GM13977 (cell line): ENCODE measurements at places on chromosomes 11 and 22.
A peak's percentile ranks its signal among the peaks of the same experiment; 100 is the strongest.

DNA sequence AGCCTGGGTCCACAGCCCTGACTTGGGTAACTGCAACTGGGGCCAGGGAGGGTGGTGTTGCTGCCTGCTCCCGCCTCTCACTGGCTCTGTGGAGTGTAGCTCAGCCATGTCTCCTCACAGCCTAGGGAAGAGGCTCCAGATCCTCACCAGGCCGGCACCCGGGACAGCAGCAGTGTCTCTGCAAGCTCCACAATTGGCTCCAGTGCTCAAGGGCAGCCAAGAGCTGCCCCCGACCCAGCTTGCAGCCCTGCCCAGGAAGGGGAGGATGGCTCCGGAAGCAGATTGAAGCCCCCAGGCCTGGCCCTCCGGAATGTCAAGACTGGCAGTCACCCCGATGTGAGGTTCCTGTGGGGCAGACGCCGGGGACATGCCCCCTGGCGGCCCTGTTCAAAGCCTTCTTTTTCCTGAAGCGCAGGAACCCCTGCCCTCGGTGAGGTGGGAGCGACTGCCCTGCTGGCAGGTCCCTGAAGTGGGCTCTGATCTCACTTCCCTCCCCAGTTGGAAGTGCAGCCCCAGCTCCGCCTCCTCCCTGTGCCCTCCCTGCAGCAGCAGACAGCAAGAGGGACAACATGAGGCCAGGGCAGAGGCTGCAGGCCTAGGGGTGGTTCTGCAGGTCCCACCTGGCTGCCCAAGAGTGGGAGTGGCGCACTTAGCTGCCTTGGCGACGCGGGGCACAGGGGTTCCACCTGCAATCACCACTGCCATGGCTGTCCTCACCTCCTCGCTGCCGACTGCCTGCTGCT lies 816.2 kb upstream of the LUZP2 start:
- DNase-seq, result no peak

GRCh38 chr22:29328566-29329500 lies 13.3 kb upstream of the RASL10A start:
- DNase-seq, result no peak

DNA sequence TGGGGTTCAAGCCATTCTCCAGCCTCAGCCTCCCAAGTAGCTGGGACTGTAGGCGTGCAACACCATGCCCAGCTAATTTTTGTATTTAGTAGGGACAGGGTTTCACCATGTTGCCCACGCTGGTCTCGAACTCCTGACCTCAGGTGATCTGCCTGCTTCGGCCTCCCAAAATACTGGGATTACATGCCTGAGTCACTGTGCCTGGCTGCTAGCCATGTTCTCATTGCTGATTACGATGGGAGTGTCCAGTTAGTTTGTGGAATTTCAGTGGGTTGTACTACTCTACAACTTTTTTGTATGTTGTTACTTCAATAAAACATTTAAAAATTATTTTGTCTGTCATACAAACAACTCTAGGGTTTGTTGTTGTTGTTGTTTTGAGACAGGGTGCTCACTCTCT lies 4.8 kb upstream of the VPS11 start:
- DNase-seq, result no peak

GRCh38 chr11:24697522-24698111 lies 200.8 kb downstream of the LUZP2 start:
- no peak for DNase-seq

DNA sequence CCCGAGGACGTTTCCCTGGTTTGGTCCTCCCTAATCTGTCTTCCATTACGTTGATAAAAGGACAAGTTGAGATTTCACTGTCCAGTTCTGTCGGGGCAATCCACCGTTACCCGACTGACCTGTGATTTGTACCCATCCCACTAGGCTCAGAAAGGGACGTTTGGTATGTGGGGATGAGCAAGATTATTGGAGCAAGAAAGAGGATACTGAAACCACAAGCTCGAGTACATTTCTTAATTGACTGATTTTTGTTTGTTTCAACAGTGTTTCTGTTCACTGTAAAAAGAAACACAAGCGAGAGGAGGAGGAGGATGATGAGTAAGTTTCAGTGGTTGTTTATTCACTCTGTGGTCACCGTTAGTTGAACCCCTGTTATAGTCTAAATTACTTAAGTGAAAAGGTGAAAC lies 969 bp downstream of the CCDC117 start:
- peak; percentile 69 for DNase-seq

DNA sequence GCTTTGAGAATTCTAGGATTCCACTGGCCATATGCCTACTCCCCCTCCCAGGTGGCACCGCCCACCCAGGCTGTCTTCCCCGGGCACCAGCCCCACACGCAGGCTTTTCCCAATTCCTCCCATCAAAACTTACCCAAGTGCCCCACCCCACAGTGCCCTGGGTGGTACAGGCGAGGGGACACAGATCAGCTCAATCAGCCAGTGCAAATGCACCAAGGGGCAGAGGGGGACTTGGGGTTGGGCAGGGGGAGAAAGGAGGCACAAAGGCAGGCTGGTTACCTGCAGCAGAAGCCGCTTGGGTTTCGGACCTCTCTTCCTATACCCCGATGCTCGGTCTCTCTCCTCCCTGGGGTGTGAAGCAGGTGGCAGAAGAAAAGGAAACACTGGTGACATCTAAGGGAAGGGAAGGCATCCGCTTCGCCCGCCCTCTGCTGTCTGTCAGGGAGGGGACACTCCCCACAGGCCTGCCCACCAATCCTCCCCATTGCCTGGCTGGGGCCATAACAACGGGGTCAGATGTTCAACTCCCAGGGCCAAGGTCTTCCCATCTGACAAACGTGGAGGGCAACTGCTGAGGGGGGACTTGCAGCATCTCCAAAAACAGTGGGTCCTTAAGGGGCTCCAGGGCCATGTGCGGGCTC lies 14.0 kb downstream of the CBX7 start:
- DNase-seq, result no peak

GRCh38 chr11:19525714-19526113 lies 186.9 kb upstream of the NAV2 start:
- DNase-seq, result no peak

- DNase-seq, result no peak
Measured at GRCh38 chr11:83681031-83681781, 395.0 kb upstream of the CCDC90B start.

- no peak for DNase-seq
Measured at GRCh38 chr22:43296276-43296902, 46.8 kb downstream of the SCUBE1 start.

GRCh38 chr11:115052601-115053000 lies 374.3 kb downstream of the NXPE2 start:
- no peak for DNase-seq

DNA sequence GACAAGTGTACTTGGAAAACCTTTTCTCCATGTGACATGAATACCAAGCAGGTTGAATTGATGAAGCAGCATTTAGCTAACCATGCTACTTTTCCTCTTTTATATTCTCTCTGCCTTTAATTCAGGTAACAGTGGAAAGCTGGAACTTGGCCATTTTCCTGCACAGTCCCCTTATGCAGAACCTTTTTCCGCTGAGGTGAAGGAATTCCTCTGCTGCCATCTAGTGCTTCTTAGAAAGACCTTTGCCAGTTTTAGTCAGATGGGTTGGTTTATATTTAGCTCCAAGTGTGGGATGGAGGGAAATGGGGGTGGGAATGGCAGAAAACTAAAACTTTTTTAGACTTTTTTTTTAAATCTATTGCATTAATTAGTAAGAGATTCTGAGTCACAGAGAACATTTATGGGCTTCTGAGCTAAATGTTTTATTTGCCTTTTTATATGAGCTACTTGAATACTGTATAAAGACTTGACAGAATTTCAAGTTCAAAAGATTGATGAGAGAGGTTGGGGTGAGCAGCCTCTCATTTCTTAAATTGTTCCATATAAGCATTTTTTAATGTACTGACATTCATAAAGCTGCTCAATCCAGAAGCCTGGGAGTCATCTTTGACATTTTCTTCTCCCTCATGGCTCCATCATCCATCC lies 153.9 kb upstream of the ZC3H12C start:
- no peak for DNase-seq

GRCh38 chr11:3826721-3827120 lies 14.0 kb downstream of the RHOG start:
- DNase-seq, result no peak

GRCh38 chr11:20368438-20368837 lies 4.9 kb downstream of the HTATIP2 start:
- no peak for DNase-seq

- DNase-seq, result no peak
Measured at GRCh38 chr11:62882788-62883501, 2.2 kb downstream of the SLC3A2 start.

DNA sequence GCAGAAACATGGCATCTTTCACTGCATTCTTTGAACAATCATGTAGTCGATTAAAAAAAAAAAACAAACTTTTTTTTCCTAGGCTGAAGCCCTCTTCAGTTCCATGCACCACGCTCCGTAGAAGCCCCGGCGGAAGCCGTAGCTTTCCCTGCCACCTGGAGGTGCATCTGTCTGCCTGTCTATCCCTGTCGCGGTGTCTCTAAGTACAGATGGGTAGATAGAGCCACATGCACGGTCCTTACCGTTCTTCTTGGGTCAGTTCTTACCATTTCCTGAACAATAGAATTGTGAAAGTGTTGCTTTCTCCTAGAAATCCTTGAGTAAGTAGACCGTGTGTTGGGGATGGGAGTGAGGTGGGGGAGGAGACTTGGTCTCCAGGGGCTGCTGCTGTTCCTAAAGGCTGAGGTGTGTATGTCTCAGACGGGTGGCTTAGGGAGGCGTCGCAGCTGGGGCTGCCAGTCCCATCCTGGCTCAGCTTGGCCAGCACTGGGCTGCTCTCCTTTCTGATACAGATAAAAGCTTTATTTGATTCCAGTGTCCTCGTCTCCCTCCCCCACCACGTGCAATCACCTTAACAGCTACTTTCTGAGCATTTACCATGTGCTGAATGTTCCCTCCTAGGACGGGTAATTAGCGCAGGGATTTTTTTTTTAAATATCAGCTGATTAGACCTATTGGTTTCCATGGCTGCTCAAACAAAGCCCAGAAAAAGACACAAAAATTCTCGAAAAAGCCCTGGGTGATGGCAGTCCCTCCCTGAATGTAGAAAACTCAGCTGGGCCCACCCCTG lies 46.8 kb downstream of the MACROD1 start:
- no peak for DNase-seq

DNA sequence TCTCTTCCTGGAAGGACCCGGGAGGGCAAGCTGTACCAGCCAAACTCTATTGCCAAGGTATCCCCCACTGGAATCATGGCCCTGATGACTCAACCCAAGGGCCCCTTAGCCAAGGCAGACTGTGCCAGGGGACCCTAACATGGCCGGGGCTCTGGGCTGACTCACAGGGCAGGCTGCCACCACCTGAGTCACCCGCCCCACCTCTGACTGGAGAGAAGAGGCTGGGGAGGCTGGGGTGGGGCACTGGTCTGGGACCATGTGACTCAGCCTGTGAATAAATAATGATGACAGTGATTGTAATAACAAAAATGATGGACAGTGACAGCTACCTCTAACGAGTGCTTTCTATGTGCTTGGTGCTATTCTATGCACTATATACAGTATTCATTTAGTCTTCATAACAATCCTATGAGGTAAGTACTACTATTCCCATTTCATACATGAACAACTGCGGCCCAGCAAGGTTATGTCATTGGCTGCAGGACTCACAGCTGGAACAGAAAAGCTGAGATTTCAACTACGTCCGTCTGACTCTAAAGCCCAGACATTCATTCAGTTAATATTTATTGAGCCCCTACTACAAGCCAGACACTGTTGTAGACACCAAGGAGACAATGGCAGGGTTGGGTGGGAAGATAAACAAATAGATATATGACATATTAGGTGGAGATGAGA lies 84.2 kb downstream of the FBXO7 start:
- DNase-seq, result no peak

GRCh38 chr11:127255209-127255608 lies 254.6 kb upstream of the KIRREL3 start:
- no peak for DNase-seq

DNA sequence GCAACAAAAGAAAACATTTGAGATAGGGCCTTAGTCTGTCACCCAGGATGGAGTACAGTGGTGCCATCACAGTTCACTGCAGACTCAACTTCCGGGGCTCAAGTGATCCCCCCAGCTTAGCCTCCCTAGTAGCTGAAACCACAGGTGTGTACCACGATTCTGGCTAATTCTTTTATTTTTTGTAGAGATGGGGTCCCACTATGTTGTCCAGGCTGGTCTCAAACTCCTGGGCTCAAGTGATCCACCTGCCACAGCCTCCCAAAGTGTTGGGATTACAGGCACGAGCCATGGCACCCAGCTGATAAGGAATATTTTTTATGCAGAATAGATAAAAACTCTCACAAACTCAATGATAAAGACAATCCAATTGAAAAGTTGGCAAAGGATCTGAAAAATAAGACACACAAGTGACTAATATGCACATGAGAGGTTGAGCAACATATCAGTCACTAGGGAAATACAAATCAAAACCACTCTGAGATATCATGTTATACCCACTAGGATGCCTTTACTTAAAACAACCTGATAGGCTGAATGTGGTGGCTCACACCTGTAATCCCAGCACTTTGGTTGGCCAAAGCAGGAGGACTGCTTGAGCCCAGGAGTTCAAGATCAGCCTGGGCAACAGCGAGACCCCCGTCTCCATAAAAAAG lies 33.9 kb upstream of the CLTCL1 start:
- no peak for DNase-seq

DNA sequence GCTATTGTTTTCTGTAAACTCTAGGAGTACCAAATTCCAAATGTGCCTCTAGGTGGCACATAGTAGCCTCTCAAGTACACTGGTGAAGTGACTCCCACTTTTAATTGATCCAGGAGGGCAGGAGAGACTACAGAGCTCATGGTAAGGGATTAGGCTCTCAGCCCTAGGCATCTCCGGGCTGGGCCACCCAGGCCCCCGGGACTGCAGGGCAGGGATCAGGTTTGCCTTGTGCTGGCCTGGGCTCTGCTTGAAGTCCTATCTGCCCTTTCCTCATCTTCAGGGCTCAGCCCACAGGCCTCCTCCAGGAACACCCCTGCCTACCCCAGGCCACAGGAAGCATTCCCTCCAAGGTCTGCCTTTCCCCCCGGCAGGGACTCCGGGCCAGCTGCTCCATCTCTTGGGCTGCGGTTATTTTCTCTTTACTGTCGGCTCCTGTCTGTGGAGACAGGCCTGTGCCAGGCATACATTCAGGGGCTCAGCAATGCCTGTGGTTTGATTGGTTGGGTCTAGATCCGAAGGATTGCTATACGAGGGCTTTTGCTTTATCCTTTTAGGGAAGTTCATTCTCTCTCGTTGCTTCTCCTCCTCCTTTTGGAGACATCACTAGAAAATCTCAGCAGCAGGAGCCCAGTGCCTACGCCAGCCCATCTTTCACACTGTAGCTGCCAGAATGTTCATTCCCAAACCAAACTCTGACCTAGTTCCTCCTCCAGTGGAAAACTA lies 32.8 kb downstream of the PARVA start:
- DNase-seq, result no peak

GRCh38 chr11:2772544-2773031 lies 72.8 kb upstream of the KCNQ1OT1 start:
- DNase-seq, result no peak
